ENCODE measurements at places on chromosomes 2 and 18.

DNA sequence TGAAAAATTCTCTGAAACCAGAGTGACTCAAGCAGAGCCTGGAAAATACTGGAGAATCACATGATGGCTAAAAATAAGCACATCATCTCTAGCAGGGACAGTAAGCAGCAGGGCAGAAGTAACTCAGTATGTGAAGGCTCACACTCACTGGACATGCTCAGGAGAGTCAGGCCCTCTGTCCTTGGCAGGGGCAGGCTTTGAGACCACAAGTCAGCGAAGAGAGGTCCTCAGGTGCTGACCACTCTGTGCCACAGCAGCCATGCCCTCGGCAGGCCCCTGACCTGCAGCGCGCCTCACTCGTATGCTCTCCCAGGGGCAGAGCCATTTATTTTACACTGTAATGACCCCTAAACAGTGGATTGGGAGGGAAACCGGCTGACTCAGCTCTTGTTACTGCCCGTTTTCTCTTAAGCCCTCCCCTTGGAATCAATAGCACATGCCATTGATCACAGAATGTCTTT lies 76.8 kb downstream of the MAPRE2 start:
- no peaks in the 10 kb centered on the region for H3K27me3 ChIP-seq
- no peaks in the 10 kb centered on the region for H3K36me3 ChIP-seq
- no peak overlapping the region for H3K27ac ChIP-seq
- H3K4me1 ChIP-seq: peaks cover 8% of the 10 kb centered on the region

DNA sequence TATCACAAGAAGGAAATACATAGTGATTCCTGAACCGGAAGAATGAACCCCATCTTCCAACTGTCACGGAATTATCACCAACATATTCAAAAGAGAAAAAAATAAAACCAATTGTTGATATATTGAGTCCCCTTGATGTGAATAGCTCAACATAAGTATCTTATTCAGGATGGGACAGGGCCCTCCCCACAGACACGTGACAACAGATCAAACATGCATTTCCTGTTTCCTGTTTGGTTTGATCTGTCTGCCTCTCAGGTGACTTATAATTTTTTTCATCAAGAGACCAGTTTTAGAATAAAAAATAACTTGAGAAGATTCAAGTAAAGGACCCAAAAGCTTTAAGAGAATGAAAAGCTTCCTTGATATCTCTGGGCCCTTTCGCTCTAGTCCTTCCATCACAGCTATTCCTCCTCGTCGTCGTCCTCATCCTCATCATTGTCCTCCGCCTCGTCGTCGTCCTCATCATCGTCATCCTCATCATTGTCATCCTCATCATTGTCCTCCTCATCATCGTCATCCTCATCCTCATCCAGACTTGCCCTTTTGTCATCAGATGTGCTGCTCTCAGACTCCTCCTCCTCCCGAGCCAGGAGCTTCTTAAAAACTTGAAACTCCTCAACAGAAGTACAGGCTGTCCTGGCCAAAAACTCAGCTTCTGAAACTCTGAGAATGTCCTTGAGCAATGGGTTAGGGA lies 6.3 kb downstream of the MTERF4 start:
- peaks cover 31% of the 10 kb centered on the region for H3K36me3 ChIP-seq
- H3K27me3 ChIP-seq: no peaks in the 10 kb centered on the region
- no peaks in the 10 kb centered on the region for H3K4me1 ChIP-seq
- no peak overlapping the region for H3K27ac ChIP-seq
- no peak for DNase-seq
- no peak overlapping the region for H3K4me3 ChIP-seq

DNA sequence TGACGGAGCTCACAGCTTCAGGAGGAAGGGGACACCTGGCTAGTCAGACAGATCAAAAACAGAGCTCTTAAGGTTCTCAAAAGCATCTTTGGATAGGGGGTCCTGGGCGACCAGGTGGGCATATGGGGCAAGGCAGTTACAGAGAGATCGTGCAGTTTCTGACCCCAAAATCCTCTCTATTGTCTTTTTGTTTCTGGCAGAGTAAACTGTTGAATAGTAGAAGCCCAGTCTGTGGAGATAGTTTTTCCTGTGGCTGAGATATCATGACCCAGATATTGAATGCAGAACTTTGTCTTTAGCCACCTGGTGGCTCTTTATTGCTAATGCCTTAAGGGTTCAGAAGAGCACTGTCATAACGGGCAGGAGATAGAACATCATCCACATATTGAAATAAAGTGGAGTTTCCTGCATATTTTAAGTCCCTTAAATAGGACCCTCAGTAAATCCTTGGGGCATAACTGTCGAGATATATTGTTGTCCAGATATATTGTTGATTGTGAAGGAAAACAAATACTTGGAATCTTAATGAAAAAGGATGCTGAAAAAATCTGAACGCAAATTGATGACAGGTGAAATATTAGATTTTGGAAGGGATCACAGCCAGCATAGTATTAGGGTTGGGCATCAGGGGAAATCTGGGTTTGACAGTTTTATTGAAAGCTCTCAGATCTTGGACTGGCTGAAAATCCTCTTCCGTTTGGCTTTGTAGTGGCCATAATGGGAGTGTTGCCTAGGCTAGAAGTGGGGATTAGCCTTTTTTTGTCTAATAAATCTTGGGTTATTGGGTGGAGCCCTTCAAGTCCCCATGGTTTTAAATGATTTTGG lies 14.1 kb upstream of the ZDBF2 start:
- H3K27me3 ChIP-seq: peaks cover 28% of the 10 kb centered on the region
- H3K36me3 ChIP-seq: no peaks in the 10 kb centered on the region
- no peak for DNase-seq
- H3K4me3 ChIP-seq: no peak overlapping the region

- H3K27me3 ChIP-seq: no peaks in the 10 kb centered on the region
- peak overlapping the region; percentile 7 for H3K27ac ChIP-seq
- no peak overlapping the region for H3K4me3 ChIP-seq
- peaks cover 25% of the 10 kb centered on the region for H3K4me1 ChIP-seq
These were observed 12.9 kb downstream of the FZD7 start for GRCh38 chr2:202046572-202046971.

DNA sequence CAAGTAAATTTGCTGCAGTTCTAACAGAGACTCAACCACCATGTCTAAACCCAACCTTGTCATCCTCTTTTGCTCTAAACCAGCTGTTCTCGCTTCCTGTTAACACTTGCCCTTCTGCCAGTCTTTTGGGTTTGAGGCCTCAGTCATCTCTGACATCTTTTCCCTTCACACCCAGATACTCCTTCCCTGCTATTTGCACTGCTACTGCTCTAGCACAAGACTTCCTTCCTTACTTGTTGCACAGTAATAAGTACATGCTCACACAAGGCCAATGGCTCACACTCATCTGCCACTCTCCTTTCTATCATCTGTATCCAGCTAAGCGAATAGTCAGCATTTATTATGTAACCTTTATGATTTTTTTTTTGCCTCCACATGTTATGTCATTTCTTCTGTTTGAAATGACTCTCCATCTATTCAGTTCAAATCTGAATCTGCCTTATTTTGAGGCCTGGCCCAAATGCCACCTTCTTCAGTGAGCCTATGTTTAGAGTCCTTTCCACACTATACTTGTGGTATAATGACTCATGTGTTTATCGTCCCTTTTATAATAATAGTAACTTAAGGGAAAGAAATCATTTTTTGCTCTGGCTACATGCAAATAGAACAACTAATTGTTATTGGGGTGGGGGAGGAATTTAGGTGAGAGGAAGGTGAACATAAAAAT lies 22.5 kb upstream of the CDKL4 start:
- no peaks in the 10 kb centered on the region for H3K27me3 ChIP-seq
- no peak for DNase-seq
- H3K4me3 ChIP-seq: no peak overlapping the region
- H3K36me3 ChIP-seq: peaks cover 30% of the 10 kb centered on the region
- H3K4me1 ChIP-seq: peaks cover 3% of the 10 kb centered on the region

DNA sequence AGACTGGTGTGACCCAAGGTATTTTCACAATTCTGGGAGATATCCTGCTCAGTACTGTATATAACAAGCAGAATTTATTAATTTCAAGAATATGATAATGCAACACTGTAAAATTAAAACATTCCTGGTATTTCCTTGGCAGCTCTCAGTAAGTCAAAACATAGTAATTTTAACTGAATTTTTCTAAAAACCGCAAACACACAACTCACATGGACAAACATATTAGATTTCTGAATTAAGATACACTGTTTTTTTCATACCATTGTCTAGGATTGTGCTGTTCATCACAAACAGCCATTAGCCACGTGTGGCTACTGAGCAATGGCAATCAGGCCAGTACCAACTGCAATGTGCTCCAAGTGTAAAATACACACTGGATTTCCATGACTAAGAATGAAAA lies 29.6 kb downstream of the LPIN2 start:
- no peak overlapping the region for H3K27ac ChIP-seq
- peaks cover 36% of the 10 kb centered on the region for H3K4me1 ChIP-seq
- no peak overlapping the region for H3K4me3 ChIP-seq
- no peak for DNase-seq

GRCh38 chr18:23113576-23113975 lies 21.7 kb upstream of the CABLES1 start:
- H3K27me3 ChIP-seq: no peaks in the 10 kb centered on the region
- no peaks in the 10 kb centered on the region for H3K36me3 ChIP-seq

DNA sequence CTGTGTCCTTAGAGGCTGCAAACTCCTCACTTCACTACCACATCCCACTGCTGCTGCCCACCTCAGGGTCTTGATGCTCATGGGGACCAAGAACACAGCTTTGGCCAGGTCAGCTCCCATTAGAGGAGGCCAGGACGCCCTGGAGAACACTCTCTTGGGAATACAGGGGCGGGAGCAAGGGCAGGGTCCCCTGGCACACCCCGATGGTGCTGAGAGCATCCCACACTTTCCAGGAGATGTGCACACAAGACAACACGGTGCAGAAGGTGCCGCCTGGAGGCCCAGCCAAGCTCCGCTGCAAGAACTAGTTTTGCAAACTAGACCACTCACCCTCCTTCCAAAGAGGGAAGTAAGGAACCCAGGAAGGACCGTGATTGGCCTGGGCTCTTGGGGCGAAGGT lies 304.4 kb upstream of the SALL3 start:
- no peaks in the 10 kb centered on the region for H3K36me3 ChIP-seq
- no peak for DNase-seq
- no peak overlapping the region for H3K4me3 ChIP-seq
- no peak overlapping the region for H3K27ac ChIP-seq

GRCh38 chr2:84338069-84338468 lies 121.0 kb downstream of the SUCLG1 start:
- H3K27me3 ChIP-seq: peaks cover 2% of the 10 kb centered on the region
- H3K4me3 ChIP-seq: no peak overlapping the region
- no peak for DNase-seq
- H3K27ac ChIP-seq: no peak overlapping the region
- no peaks in the 10 kb centered on the region for H3K36me3 ChIP-seq

GRCh38 chr2:27584597-27584996 lies 1.8 kb downstream of the ZNF512 start:
- peaks cover 23% of the 10 kb centered on the region for H3K36me3 ChIP-seq
- peak overlapping the region; percentile 87 for H3K4me3 ChIP-seq
- H3K27ac ChIP-seq: no peak overlapping the region
- H3K27me3 ChIP-seq: peaks cover 6% of the 10 kb centered on the region

DNA sequence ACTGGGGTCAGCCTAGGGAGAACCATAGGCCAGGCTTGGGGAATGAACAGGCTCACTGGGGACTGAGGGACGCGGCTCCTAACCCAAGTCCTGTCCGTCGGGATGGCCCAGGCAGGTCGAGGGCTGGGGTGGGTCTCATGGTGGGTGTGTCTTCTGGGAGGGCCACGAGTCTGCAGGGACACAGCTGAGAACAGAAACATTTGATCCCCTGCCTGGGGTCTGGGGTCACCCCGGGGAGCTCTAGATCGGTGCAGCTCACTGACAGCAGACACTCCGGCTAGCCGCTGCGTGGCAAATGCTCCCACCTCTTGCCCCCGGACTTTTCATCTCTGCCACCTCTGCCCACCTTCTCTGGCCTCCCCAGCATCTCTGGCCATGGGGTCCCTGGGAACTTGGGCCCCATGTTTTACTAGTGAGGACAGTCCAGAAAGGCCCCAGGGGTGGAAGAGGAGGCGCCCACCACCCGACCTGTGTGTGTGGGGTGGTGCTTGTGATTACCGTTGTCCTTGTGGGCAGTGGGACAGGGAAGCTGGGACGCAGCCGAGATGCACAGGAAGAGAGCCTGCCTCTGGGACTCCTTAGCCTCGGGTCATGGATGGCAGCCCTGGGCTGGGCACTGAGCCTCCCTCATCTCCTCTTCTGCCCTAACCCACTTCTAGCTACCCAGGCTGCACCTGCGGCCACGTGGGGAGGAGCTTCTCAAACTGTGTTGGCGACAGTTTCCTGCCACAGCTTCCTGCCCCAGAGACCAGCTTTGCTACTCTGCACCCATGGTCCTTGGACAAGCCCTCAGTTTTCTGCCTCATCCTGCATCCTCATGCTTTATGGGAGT lies 4.9 kb downstream of the ZAP70 start:
- H3K36me3 ChIP-seq: no peaks in the 10 kb centered on the region
- no peak overlapping the region for H3K4me3 ChIP-seq
- H3K27ac ChIP-seq: no peak overlapping the region
- DNase-seq: no peak

DNA sequence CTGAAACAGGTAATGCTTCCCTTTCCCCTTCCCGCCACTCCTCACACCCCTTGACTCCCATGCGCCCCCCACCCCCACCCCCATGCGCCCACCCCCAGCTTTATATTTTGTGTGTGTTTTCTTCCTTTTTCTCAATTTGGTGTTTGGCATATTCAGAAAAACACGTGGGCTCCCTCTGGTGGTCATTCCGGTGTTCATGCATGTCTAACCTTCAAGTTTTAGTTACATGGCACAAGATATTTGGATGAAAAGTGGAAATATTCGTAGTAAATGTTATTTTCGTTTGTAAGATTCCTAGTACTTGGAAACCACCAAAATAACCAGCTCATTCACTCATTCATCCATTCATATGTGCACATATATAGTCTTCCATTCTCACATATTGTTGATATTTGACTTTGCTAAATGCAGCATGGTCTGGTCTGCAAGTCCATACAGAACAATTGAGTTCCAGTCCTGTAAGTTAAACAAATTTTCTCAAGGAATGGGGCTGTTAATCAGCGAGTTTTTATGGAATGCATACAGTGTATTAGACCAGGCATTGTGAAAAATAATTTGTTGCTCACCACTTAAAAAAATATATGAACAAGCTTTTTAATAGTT lies 143.6 kb upstream of the MAP3K20 start:
- no peak overlapping the region for H3K4me3 ChIP-seq
- H3K4me1 ChIP-seq: peaks cover 43% of the 10 kb centered on the region
- H3K36me3 ChIP-seq: no peaks in the 10 kb centered on the region

GRCh38 chr2:230592775-230593174 lies 119.9 kb upstream of the CAB39 start:
- H3K27me3 ChIP-seq: peaks cover 13% of the 10 kb centered on the region
- no peak overlapping the region for H3K27ac ChIP-seq
- H3K36me3 ChIP-seq: no peaks in the 10 kb centered on the region
- no peak overlapping the region for H3K4me3 ChIP-seq
- DNase-seq: no peak

DNA sequence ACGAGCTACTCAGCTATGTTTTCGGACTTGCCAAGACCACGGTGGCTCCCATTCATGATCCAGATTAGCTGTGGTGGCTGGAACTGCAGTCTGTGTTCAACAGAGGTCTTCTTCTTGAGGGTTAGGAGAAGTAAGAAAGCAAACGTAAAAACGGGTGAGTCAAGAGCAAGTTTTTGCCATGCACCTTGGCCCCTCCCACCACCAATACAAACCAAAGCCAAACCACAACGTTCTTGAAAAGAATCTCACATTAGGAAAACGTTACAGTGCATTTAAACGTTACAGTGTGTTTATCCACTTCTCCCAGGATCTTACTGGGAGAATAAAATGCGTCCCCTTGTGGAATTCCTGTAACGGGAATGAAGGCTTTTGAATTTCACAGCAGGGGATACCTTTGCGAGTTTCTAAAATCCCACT lies 725 bp downstream of the FBXO48 start:
- peak overlapping the region; percentile 98 for H3K27ac ChIP-seq
- H3K4me1 ChIP-seq: peaks cover 14% of the 10 kb centered on the region
- H3K27me3 ChIP-seq: no peaks in the 10 kb centered on the region
- H3K36me3 ChIP-seq: no peaks in the 10 kb centered on the region
- DNase-seq: no peak

Data from mesothelial cell of epicardium (in vitro differentiated cells).